ENCODE measurements at places on chromosomes 6 and 20.

- no peak for DNase-seq
Observed at GRCh38 chr20:59661621-59662020, 57.3 kb downstream of the PHACTR3 start.

- DNase-seq = no peak
Observed at GRCh38 chr6:39843305-39844020, 51.3 kb downstream of the DAAM2 start.

- no peak for DNase-seq
Observed at GRCh38 chr6:161115468-161115867, 123.9 kb downstream of the MAP3K4 start.

- DNase-seq = no peak
Observed at GRCh38 chr6:100461278-100461916, 3.3 kb downstream of the SIM1 start.

GRCh38 chr6:123316733-123317323 lies 319.9 kb downstream of the TRDN start:
- DNase-seq = no peak

- DNase-seq = no peak
Observed at GRCh38 chr6:46128476-46128875, 1.3 kb upstream of the ENPP4 start.

GRCh38 chr20:57483287-57484050 lies 41.5 kb downstream of the CTCFL start:
- no peak for DNase-seq

DNA sequence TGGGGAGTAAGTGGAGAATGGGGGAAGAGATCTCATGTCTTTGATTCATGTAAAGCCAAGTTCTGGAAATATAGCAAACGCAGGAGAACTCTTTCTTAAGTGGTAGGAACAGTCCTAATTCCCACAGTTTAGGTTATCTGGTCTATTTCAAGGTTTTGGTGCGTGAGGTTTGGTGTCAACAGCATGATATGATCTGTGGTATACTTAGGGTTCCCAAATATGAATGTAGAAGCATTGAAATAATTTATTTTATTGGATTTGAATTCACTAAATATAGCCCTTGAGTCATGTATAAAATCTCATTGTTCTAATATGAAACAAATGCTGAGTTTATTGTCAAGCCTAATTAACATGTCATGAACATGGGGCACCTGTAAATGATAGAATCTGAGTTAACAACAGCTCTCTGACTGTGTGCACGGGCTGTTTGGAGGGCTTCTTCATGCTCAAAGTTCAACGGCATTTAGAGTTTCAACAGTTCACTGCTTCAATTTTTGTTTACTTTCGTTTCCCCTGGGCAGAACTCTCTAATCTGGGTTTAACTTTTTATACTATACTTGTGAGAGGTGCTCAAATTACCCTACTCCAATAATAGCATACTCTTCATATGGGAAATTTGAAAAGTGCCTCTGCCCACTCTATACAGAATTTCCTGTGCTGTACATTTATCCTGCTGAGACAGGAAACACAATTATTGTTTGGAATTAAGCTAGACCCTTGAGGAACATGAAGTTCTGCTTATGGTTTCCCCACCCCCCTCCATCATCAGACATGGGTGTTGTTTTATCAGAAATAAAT lies 236.3 kb upstream of the ZNF217 start:
- peak; percentile 59 for DNase-seq

DNA sequence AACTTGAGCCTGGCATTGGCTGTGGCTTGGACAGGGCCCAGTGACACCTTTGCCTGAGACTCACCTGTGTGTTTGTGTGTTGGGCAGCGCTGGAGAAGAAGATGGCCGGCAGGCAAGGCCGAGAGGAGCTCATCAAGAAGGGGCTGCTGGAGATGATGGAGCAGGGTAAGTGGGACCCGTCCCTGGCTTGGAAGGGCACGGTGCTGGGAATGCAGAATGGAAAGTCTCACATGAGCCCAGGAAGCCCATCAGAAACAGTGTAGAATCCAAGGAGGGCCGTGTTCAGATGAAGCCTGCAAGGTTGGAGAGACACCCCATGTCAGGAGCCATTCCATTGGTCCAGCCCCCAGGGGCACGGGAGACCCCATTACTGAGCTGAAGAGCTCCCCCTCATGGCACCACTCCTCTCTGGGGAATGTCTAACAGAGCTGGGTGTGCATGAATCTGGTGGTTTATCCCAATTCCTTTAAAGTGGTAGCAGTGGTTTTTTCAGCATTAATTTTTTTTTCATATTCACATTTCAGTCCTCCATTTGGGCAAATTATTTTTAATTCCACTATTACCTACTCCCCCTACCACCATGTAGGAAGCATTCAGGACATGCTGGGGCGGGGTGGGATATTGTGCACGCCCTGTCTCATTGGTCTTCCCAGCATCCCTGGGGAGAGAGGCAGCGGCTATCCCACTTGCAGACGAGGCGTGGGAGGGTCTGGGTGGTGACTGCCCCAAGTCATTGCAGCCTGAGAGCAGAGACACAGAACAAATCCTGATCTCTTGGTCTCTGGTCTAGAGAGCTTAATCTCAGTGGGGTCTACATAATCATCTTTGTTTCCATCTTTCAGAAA lies 143.6 kb downstream of the PHACTR3 start:
- DNase-seq = no peak

DNA sequence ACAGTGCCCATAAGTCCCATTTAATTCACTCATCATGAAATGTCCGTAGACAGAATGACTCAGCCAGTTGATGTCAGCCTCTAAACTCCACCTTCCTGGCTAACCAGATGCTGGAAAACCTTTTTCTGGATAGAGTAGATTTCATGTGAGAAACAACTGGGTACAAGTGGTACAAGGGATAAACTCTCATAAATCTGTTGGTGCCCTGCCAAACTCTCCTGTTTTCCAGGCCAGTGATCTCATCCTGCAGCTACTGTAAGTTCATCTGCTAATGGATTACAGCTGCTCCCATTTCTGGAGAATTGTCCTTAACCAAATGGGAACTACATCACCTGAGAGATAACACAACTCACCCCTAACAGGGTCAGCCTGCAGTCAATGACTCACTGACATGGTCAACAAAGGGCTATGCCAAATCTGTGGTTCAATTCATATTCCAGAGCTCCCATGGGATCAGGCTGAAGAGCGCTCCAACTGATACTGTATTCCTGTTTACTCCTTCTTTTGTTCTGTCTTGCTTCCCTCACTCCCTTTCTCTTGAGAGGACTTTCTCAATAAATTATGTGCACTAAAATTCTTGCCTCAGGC lies 210.1 kb upstream of the HDDC2 start:
- peak; percentile 43 for DNase-seq

- DNase-seq = no peak
Observed at GRCh38 chr6:138387577-138388368, 10.1 kb downstream of the SMIM28 start.

DNA sequence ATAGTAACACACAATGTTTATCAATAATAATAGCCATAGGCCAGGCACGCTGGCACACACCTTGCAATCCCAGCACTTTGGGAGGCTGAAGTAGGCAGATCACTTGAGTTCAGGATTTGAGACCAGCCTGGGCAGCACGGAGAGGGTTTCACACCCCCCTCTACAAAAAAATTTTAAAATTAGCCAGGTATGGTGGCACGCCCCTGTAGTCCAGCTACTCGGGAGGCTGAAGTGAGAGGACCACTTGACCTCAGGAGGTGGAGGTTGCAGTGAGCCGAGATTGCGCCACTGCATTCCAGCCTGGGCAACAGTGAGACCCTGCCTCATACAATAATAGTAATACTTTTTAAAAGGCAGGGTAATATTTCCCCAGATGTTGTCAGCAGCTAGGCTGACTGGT lies 7.9 kb upstream of the MAPRE1 start:
- DNase-seq = no peak

DNA sequence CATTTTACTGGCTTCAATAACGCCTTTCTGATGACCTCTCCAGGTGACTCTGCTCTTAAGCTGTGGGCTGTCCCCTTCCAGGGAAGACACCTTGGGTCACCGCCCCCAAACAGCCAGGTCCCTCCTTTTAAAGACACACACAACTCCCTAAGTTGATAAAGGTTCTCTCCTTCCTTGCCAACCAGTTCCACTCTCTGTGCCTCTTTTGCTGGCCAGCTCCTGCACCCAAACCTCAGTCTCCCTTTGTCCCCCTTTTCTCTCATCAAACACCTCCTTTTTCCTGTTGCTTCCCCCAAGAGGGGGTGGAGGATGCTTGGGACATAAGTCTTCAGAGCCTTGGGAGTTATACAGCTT lies 1.0 kb downstream of the NCOA6 start:
- DNase-seq = no peak

- DNase-seq = peak; percentile 42
Observed at GRCh38 chr6:44735630-44735963, 348.1 kb downstream of the CDC5L start.

- DNase-seq = no peak
Observed at GRCh38 chr6:137510923-137511322, 16.7 kb upstream of the OLIG3 start.

DNA sequence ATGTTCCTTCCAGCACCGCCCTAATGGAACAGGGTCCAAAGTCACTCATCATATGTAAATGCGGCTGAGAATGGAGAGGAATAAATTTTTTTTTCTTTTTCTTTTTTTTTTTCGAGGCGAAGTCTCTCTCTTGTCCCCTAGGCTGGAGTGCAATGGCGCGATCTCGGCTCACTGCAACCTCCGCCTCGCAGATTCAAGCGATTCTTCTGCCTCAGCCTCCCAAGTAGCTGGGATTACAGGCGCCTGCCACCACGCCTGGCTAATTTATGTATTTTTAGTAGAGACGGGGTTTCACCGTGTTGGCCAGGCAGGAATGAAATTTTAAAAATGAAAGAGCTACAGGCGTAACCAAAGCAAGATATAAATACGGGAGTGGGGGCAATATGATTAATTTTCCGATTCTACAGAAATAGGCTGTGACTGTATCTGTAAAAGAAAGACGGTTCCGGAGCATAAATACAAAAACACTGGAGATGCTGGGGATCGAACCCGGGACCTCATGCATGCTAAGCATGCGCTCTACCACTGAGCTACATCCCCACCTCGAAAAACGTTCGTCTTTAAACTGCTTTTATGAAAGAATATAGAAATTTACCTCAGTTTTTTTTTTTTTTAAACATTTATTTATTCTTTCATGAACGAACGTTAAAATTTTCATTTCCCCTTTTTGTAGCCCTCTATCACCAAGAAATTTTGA lies 132.2 kb downstream of the GPX5 start:
- DNase-seq = peak; percentile 36

GRCh38 chr20:6920991-6921613 lies 153.6 kb downstream of the BMP2 start:
- no peak for DNase-seq

GRCh38 chr20:11738852-11739251 lies 178.8 kb upstream of the BTBD3 start:
- DNase-seq = no peak

DNA sequence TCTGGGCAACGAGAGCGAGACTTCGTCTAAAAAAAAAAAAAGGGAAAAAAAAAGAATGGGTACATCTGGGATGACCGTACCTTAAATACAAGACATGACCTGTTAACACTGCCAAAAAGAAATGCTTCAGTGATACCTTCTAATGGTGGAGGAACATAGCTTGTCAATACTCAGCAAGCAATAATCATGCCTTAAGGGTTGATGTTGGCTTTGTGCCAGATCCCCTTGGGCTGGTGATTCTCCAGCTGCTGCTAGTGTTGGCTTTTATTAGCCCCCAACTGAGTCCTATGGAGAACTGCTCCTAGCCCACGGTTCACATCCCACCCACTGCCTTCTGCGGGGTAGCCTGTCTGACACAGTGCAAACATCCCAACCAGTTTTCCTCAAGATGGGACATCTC lies 134.9 kb downstream of the PLCB1 start:
- no peak for DNase-seq

GRCh38 chr6:27230758-27231111 lies 16.8 kb upstream of the PRSS16 start:
- DNase-seq = no peak

DNA sequence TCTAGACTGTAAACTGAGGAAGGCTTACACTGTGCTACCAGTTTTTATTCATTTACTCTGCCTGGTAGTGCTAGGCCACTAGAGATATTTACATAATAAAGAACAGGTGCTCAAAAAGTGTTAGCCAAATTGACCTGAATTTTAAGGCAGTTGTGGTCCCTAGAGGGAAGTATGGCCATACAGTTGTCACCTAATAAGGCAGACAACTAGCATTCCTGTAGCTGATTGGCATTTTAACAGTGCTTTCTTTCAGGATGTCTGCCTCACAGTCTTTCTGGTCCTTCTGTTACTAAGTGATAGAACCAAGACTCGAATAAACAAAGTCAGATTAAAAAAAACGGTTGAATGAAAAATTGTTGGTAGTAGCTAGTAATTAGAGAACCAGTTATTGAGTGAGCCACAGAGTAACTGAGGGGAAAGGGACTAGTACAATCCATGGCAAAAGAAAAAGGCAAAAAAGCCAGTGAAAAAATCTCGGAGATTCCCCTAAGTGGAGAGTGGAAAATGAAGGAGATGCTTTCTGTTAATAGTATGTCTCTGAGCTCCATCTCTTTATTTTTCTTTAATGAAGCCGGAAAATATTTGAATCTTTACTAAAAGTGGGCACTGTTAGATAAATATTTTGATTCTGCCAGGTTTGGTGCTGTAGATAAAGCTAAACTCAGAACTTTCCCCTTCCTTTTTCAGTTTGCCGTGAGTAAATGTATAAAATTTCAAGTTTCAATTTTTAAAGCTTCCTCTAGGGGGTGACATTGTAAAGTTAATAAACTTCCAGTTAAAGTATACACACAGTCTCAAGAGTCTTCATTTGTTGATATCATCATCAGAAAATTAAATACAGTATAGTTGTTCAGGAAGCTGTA lies 9.1 kb downstream of the VTA1 start:
- no peak for DNase-seq

DNA sequence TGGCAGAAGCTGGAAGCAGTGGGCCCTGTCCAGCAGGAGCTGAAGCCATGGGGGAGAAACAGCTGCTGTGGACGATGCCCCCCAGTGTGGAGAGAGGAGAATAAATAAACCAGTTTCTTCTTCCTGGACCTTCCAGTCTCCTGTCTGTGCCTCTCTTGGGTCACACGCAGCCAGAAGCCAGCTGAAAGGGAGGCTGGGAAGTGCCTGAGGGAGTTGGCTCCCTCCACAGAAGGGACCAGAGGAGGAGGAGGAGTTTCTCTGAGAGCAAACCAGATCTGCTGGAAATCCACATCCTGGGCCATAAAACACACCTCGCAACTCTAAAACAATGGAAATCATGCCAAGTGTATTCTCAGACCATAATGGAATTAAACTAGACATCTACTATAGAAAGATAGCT lies 577.0 kb downstream of the CDH26 start:
- no peak for DNase-seq

Measured in HFF-Myc (cell line).